Thymus (tissue), 14 donors: ENCODE measurements at places on chromosomes 6 and 20. TPM values are rescaled to one million over a fixed set of nuclear protein-coding genes. Genes with fewer than 3 reads are reported as not detected.

- H3K27me3 ChIP-seq = no peaks in the 10 kb centered on the region
- H3K4me1 ChIP-seq = no peaks in the 10 kb centered on the region
- H3K4me3 ChIP-seq = no peak overlapping the region
- H3K27ac ChIP-seq = no peak overlapping the region
These were observed 131.2 kb upstream of the FAM184A start for GRCh38 chr6:119209452-119210205.

- DNase-seq = no peak
- no peaks in the 10 kb centered on the region for H3K4me1 ChIP-seq
- no peaks in the 10 kb centered on the region for H3K27me3 ChIP-seq
- no peak overlapping the region for H3K4me3 ChIP-seq
- no peaks in the 10 kb centered on the region for H3K36me3 ChIP-seq
- no peak overlapping the region for H3K27ac ChIP-seq
These were observed 488.6 kb upstream of the SULF2 start for GRCh38 chr20:48273843-48274242.

- no peaks in the 10 kb centered on the region for H3K27me3 ChIP-seq
- H3K4me1 ChIP-seq = no peaks in the 10 kb centered on the region
- no peak overlapping the region for H3K4me3 ChIP-seq
- no peaks in the 10 kb centered on the region for H3K36me3 ChIP-seq
- no peak overlapping the region for H3K27ac ChIP-seq
These were observed 9.7 kb downstream of the RPS6KA2 start for GRCh38 chr6:166617359-166617758.

- peak overlapping the region; percentile 96 for H3K4me3 ChIP-seq
- H3K27me3 ChIP-seq = no peaks in the 10 kb centered on the region
- DNase-seq = no peak
- no peak overlapping the region for H3K27ac ChIP-seq
These were observed 491 bp upstream of the ITCH start for GRCh38 chr20:34362502-34363061.

The FLRT3 gene
- polyA plus RNA-seq = 7.5 TPM

GRCh38 chr6:137349856-137350830, 131.0 kb upstream of the IFNGR1 start:
- H3K27ac ChIP-seq = no peak overlapping the region
- no peaks in the 10 kb centered on the region for H3K27me3 ChIP-seq
- H3K4me3 ChIP-seq = no peak overlapping the region
- DNase-seq = no peak
- H3K36me3 ChIP-seq = no peaks in the 10 kb centered on the region

DNA sequence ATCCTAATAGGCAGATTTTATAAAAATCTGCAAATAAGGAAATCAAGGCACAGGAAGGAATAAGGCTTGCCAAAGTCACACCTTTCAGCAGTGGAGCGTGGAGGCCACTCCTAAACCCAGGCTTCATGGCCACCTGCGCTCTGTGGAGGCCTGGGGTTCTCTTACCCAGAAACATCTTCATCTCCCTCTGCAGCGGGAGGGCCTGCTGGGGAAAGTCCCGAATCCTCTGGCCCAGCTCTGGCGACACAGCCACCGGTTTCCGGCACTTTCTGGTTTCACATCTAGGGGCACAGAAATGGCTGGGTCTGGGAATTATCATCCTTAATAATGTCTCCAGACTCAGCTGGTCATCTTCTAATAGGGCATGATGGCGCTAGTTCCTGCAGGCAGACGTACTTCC, 4.2 kb downstream of the TRIM10 start:
- no peaks in the 10 kb centered on the region for H3K27me3 ChIP-seq
- H3K36me3 ChIP-seq = no peaks in the 10 kb centered on the region
- H3K4me1 ChIP-seq = no peaks in the 10 kb centered on the region
- no peak overlapping the region for H3K27ac ChIP-seq

The PRSS35 gene
- 0.68 TPM for polyA plus RNA-seq

- no peaks in the 10 kb centered on the region for H3K27me3 ChIP-seq
- peaks cover 5% of the 10 kb centered on the region for H3K4me1 ChIP-seq
- peaks cover 23% of the 10 kb centered on the region for H3K36me3 ChIP-seq
- DNase-seq = no peak
- no peak overlapping the region for H3K27ac ChIP-seq
- H3K4me3 ChIP-seq = no peak overlapping the region
These were observed 49.9 kb downstream of the ILRUN start for GRCh38 chr6:34646714-34647113.

DNA sequence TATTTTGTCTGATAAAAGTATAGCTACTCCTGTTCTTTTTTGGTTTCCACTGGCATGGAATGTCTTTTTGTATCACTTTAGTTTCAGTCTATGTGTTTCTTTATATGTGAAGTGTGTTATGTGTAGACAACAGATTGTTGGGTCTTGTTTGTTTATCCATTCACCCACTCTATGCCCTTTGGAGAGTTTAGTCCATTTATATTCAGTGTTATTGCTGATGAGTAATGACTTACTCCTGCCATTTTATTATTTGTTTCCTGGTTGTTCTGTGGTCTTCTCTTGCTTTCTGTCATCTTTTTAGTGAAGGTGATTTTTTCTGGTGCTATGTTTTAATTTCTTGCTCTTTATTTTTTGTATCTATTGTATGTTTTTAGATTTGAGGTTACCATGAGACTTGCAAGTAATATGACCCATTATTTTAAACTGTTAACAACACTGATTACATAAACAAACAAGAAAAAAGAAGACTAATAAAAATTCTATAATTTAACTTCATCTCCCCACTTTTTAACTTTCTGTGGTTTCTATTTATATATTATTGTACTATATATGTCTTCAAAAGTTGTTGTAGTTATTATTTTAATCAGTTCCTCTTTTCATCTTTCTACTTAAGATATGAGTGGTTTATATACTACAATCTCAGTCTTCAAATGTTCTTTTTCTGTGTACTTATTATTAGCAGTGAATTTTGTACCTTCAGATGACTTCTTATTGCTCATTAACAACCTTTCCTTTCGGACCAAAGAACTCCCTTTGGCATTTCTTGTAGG, 323.4 kb downstream of the BTBD9 start:
- no peak overlapping the region for H3K27ac ChIP-seq
- H3K4me1 ChIP-seq = no peaks in the 10 kb centered on the region
- H3K36me3 ChIP-seq = no peaks in the 10 kb centered on the region
- H3K4me3 ChIP-seq = no peak overlapping the region

DNA sequence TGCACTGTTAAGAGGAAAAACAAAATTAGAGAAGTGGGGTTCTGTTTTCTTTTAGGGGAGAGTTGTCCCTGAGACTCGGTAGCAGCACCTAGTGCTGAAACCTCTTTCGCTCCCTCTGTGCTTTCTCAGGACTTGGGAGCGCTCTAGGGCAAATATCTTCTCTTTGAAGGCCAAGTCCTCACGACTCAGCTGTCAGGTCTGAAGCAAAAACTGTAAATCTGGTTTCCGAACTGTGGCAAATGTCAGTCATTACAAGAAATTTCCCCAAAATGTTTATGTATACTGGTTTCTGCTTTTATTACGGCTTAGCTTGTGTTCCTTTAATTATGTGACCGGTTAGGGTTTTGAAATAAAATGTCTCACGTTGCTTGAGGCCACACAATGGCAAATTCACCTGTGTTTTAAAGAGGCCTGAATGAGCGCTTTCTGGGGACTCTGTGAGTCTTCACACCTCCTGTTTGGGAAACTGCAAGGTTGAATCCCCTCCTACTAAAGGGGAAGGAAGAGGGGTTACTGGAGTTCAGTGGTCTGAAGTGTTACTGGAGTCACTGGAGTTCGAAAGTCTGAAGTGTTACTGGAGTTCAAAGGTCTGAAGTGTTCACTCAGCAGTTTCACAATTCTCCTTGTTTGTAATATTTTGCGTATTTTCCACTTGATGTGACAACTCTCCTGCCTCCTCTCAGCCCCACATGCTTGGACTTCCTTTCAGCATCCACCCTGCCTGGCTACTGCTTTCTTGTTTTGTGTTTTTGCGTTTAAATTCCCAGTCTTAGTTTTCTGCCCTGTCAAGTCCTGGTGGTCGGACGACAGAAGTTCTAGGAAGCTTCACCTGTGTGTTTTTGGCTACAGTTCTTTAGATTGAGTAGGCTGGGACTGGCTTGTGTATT, 1.6 kb downstream of the SMPDL3A start:
- H3K27ac ChIP-seq = no peak overlapping the region
- DNase-seq = no peak
- no peaks in the 10 kb centered on the region for H3K36me3 ChIP-seq
- H3K4me1 ChIP-seq = no peaks in the 10 kb centered on the region

- H3K4me3 ChIP-seq = no peak overlapping the region
- H3K27me3 ChIP-seq = no peaks in the 10 kb centered on the region
These were observed 9.1 kb upstream of the ANKRD60 start for GRCh38 chr20:58237318-58238132.

DNA sequence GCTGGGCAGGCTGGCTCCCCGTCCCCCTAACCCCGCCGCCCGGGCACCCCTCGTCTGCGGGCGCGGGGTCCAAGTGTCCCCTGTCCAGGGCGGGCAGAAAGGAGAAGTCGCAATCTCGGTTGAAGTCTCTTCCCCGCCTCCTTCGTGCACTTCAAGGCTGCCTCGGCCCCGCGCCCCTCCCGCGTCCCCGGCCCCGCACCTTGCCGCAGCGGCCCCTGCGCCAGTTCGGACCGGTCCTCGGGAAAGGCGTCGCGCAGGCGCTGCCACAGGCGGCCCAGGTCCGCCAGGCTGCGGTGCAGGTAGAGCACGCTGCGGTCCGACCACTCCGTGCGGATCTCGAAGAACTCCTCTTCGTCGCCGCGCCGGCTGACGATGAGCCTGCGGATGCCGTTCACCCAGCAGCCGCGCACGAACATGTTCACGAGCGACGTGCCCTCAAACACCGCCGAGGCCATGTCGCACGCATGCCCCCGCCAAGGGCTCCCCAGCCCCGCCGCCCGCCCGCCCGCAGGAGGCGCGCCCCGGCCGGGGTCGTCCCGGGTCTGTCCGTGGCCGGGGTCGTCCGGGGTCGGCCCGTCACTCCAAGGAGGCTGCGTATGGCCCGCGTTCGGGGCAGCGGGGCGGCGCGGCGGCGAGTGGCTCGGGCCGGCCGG, at the start of gene PXDC1:
PXDC1 (minus strand) TSS at position 637 of the 653 bp plus-strand sequence; CDS start at position 455, 182 bp downstream.
- H3K27me3 ChIP-seq = peaks cover 64% of the 10 kb centered on the region
- no peak for DNase-seq
- peak within 1 kb of the TSS; percentile 37 for H3K27ac ChIP-seq
- H3K36me3 ChIP-seq = no peaks in the 10 kb centered on the region
- peaks cover 4% of the 10 kb centered on the region for H3K4me1 ChIP-seq
- peak within 1 kb of the TSS; percentile 27 for H3K4me3 ChIP-seq

DNA sequence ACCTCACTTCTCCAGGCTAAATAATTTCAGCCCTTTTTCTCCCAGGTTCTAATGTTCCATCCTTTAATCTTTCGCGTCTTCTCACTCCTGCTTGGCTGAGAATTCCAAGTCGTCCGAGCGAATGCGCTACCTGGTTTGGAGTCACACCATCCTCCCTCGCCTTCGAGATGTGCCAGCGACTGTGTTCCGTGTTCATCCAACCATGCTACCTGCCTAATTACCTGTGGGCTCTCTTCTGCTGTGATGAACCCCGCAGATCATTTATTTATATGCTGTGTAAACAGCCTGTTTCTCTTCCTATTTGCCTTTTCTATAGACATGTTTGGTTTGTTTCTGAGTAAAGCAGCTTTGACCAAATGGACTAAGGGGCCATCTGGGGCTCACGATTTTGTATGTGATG, 83.5 kb upstream of the TMEM181 start:
- H3K4me1 ChIP-seq = no peaks in the 10 kb centered on the region
- peaks cover 23% of the 10 kb centered on the region for H3K36me3 ChIP-seq
- no peaks in the 10 kb centered on the region for H3K27me3 ChIP-seq

DNA sequence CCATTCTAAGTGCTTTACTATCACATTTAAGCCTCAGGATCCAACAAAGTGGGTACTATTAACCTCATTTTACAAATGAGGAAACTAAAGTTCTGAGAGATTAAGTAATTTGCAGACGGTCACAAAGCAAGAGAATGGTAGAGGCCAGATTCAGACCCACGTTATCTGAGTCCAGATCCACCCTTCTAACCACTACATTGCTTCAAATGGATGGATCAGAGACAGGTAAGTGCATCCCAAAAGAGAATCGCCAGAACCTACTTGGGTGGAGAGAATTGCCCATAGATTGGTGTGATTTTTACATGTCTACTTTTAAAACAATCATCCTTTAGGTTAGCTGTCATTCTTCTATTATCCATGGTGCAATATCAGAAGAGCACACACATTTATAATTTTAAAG, 7.1 kb downstream of the MAN1A1 start:
- H3K27me3 ChIP-seq = no peaks in the 10 kb centered on the region
- no peak overlapping the region for H3K27ac ChIP-seq
- DNase-seq = no peak
- H3K4me1 ChIP-seq = peaks cover 7% of the 10 kb centered on the region
- H3K36me3 ChIP-seq = no peaks in the 10 kb centered on the region

DNA sequence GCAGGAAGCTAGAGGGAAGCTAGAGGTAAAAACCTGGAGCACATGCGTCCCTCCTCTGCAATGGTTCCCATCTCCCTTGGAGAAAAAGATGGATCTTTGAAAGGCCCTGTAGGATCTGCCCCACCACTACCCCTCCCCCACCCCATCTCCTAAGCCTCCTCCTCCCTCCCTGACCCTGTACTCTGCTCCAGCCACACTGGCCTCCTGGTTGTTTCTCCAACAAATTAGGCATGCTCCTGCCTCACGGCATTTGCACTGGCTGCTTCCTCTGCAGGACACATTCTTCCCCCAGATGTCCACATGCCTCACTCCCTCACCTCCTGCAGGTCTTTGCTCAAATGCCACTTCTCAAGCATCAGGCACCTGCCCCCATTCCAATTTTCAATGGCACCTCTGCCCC, 45.5 kb downstream of the UBE2V1 start:
- no peak overlapping the region for H3K27ac ChIP-seq
- no peak overlapping the region for H3K4me3 ChIP-seq
- peaks cover 8% of the 10 kb centered on the region for H3K4me1 ChIP-seq
- H3K36me3 ChIP-seq = no peaks in the 10 kb centered on the region
- DNase-seq = no peak
- H3K27me3 ChIP-seq = no peaks in the 10 kb centered on the region

DNA sequence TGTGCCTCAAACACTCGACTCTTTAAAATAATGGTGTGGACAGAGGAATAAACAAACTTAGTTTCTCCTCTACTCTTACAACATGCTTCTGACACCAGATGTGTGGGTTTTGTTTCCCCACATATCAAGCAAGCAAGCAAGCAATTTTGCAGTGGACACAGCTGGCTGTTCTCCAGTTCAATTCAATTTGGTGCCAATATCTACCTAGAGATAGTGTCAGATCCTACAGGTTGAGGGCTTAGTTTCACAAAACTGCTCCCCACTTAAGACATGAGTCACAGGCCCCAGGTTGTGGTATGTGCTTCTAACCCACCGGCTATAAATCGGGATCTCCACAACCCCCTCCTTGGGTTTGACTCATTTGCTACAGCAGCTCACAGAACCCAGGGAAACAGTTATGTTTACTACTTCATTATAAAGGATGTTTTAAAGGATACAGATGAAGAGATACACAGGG, 131.4 kb upstream of the TRAF3IP2 start:
- no peak overlapping the region for H3K27ac ChIP-seq
- peaks cover 21% of the 10 kb centered on the region for H3K36me3 ChIP-seq
- H3K27me3 ChIP-seq = no peaks in the 10 kb centered on the region
- DNase-seq = no peak
- H3K4me1 ChIP-seq = peaks cover 25% of the 10 kb centered on the region

The FAM162B gene
- 1.9 TPM for polyA plus RNA-seq

The ARMC12 gene
- polyA plus RNA-seq = 26.6 TPM

GRCh38 chr6:105626295-105627158, 223.6 kb upstream of the PREP start:
- H3K4me1 ChIP-seq = no peaks in the 10 kb centered on the region
- no peak for DNase-seq
- no peak overlapping the region for H3K4me3 ChIP-seq
- no peaks in the 10 kb centered on the region for H3K36me3 ChIP-seq
- H3K27ac ChIP-seq = no peak overlapping the region
- H3K27me3 ChIP-seq = no peaks in the 10 kb centered on the region

- peaks cover 1% of the 10 kb centered on the region for H3K4me1 ChIP-seq
- no peak overlapping the region for H3K27ac ChIP-seq
- H3K36me3 ChIP-seq = no peaks in the 10 kb centered on the region
- no peak for DNase-seq
These were observed 171.7 kb downstream of the CLIC5 start for GRCh38 chr6:45843848-45844521.
